ENCODE measurements at places on chromosomes 5 and 9. TPM values are rescaled to one million over a fixed set of nuclear protein-coding genes. Genes with fewer than 3 reads are reported as not detected.

PPP2R2B gene
- 14.1 TPM for total RNA-seq

SLCO6A1 gene
- total RNA-seq = not detected

EIF4E1B gene
- not detected for total RNA-seq

SLC9A3 gene
- total RNA-seq = 15.3 TPM

ABLIM3 gene
- total RNA-seq = 2.1 TPM

PAEP gene
- total RNA-seq = not detected

PCBD2 gene
- 9.8 TPM for total RNA-seq

C9orf152 gene
- not detected for total RNA-seq

NUTM2G gene
- total RNA-seq = not detected

PRR7 gene
- 26.4 TPM for total RNA-seq

WNT8A gene
- not detected for total RNA-seq

LCN9 gene
- not detected for total RNA-seq

PCDHB15 gene
- total RNA-seq = 21.3 TPM

GRXCR2 gene
- not detected for total RNA-seq

SLC6A18 gene
- total RNA-seq = not detected

FBXL7 gene
- total RNA-seq = 19.0 TPM

- no peak for DNase-seq
These were observed 3.6 kb downstream of the SLC24A2 start for GRCh38 chr9:19785230-19785629.

DNA sequence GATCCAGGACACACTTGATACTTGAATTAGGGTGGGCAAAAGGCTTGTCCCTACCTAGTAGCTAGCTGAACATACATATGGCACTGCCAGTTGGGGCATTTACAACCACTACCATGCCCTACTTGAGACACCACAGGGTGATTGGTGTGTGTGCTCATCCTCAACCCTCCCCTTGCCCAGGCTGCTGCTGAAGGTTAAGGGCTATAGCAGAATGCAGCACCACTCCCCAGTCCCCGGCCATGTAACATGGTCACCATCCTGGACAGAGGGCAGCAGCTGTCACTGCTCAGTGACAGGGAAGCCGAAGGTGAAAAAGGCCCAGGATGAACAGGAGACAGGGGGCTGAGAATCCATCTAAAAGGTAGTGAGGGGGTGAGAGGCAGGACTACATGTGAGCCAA is 273.9 kb upstream of the SGCD start:
- DNase-seq = no peak

DNA sequence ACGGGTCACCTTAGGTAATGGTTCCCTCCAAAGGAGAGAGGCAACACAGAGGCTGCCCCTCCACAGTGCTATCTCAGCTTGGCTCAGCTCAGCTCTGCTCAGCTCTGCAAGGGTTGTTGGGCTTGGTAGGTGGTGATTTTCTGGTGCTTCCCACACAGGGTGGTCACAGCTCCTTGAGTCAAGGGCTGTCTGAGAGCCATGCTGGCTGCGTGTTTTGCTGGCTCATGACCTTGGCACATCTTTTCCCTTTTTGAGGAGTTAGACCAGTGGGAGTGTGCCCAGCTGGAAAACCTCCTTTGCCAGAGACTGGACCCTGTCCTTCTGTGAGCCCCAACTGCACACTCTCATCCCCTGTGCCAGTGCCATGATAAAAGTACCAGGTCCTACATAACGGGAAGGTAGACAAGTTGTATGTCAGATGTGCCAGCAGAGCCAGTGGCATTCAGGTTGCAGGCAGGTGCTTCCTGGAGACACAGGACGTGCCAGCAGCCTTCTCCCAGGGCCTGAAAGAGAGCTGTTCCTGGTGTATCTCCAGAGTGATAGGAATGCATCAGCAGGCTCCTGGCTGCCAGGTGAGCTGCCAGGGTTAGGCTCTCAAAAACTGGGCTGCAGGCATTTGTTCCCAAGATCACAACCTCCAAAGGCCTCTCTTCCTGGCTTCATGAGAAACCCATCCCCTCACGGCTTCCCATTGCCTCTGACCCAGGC is 118.6 kb upstream of the CXCL14 start:
- no peak for DNase-seq

DNA sequence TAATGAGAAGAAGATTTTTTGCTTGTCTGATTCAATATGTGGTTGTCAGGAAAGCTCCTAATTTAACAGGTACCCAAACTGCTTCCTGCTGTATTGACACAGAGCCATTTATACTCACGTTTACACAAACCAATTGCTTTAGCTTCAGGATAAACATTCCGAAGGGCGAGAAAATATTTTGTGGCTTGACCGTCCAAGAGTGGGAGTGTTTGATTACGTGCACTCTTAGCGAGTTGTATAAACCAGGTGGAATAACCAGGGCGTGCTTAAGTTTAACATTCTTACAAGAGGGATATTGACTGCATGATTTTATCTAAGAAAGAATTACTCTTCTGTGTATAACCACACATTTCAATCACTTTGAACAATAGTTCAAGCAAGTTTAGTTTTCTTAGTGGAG is 278.7 kb upstream of the TYRP1 start:
- DNase-seq = no peak

DNA sequence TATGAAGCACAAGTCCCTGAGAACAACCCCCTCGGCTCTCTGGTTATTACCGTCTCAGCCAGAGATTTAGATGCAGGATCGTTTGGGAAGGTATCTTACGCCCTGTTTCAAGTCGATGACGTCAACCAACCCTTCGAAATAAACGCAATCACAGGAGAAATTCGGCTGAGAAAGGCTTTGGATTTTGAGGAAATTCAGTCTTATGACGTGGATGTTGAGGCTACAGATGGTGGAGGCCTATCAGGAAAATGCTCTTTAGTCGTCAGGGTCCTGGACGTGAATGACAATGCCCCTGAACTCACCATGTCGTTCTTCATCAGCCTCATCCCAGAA is 1.1 kb downstream of the PCDHB6 start:
- DNase-seq = no peak

DNA sequence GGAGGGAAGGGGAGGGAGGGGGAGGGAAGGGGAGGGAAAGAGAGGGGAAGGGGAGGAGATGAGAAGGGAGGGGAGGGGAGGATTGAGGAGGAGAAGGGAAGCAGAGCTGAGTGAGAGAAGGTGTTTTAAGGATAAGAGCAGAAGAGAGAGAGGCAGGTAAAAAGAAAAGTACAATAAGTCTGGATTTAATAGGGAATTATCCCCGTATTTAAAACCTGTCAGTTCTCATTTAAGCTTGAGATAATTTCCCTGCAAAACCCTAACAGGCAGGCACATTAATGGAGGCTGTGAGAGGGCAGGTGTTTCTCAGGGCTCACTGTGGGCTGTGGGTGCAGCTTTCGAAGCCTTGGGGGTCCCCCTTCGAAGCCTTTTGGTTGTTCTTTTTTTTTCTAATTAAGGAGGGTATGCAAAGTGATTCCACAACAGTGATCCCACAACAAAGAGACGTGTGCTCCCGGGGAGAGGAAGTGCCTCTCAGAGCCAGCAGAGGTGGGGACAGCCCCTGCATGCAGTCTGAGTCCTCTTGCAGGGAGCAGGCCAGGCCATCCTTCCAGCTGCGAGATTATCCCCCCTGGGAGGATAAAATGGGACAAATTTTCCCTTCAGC is 317.9 kb upstream of the IRX1 start:
- no peak for DNase-seq

DNA sequence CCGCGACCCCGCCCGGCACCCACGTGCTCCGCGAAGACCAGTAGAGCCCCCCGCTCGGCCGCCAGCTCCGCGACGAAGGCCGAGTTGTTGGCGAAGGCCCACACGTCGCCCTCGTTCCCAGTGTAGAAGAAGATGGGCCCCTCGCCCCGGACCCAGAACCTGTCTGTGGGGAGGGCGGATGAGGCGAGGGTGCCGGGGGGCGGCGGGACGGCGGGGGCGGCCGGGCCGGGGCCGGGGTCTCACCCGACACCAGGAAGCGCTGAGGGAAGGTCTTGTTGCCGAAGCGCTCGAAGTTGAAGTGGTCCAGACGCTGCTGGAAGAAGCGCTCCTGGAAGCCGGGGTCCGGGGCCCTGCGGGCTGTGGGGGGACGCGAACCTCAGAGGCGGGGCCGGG is 317 bp downstream of the DPP7 start:
- DNase-seq = peak; percentile 11

DNA sequence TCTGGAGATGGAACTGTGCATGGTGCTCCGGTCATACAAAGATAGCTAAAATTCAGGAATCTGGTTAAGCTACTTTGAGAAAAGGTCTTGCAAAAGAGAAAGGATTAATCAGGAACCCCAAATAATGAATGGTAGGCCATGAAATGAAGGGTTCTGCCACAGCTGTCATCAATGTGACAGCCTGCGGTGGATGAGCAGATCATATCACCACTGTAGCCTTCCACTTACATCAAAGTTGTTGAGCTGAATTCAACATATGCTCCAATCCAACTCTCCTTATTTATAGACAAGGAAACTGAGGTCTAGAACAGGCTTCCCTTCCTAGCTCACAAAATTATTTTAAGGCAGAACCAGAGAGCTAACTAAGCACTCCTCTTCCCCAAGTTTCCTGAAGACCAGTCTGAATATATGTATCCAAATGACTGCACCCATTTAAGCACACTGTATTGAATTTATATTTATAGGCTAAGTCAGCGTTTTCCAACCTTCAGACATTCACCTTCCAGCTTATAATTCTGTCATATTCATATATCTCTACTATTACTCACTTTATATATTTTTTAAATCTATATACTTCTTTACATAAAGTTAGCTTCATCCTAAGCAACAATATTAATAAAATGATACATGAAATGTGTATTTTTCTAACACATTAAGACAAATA is 13.9 kb upstream of the PTGER4 start:
- no peak for DNase-seq

- DNase-seq = no peak
These were observed 12.9 kb downstream of the TJP2 start for GRCh38 chr9:69186841-69187611.

DNA sequence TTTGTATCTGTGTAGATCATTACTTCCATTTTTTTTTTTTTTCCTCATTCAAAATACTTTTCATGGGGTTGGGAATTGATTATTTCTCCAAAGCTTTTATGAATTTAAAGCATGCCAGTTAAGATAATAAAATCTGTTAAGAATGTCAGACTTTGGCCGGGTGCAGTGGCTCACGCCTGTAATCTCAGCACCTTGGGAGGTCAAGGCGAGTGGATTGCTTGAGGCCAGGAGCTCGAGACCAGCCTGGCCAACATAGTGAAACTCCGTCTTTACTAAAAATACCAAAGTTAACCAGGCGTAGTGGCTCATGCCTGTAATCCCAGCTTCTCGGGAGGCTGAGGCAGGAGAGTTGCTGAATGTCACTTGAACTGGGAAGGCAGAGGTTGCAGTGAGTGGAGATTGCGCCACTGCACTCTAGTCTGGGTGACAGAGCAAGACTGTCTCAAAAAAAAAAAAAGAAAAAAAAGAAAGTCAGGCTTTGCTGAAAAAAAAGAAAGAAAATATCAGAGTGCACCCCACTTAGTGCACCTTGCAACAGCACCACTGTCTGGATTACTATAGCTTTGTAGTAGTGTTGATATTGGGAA is 18.5 kb downstream of the TBC1D2 start:
- DNase-seq = no peak

DNA sequence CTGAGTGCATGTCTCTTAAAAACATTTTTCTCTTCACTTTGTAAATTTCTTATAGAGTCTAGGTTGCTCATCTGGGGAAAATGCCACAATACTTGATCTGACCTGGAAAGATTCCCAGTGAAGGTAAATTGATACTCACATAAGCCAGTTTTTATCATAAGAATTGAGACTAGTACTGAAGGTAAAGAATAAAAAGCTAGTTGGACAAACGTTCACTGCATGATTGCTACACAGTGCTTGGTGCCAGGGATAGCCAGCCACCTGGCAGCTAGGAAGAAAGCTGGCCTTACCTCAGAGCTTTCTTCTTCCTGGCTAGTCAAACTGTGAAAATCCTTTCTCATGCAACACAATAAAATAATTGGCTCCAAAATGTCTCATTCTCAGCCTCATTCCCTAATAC is 77.1 kb downstream of the MUSK start:
- no peak for DNase-seq

GRCh38 chr5:157865781-157866180 is 6.8 kb upstream of the CLINT1 start:
- no peak for DNase-seq

DNA sequence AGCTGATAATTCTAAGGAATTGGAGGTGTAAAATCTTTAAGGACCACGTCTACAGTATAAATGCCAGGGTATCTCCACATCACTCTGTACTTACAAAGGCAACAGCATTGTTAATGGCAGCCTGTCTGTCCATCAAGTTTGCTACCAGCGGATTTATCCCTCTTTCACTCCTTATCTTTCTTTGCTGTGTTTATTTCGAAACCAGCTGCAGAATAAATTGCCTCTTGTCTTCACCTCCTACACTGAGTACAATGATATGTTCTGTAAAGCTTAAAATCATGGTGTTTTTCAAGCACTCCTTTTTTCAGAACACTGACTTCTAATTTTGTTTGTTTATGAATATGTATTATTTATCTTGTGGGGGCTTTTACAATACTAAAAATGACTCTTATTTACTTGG is 1088.1 kb downstream of the NR2F1-AS1 start:
- DNase-seq = no peak

GRCh38 chr5:132467287-132467984 is 23.1 kb downstream of the IRF1 start:
- DNase-seq = no peak

DNA sequence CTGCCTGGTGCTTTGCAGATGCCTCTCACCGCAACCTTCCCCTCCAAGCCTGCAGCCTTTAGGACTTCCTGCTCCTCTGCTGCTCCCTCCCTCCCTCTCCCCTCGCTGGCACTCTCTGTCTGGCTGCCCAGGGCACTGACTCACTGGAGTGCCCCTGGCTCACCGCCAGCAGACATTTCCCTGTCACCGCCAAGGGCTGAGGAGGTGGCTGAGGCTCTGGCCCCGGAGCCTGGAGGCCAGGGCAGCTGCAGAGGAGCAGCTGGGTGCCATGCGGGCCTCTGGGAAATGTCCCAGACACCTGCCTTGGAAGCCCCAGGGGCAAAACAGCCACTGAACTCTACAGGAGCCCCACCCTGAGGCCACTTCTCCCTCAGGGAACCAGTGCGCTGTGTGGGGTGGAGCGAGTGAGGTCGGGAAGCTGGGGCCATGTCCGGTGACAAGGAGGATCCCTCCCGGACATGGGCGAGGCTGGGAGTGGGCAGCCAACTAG is 53.4 kb downstream of the TENT4A start:
- DNase-seq = peak; percentile 41

DNA sequence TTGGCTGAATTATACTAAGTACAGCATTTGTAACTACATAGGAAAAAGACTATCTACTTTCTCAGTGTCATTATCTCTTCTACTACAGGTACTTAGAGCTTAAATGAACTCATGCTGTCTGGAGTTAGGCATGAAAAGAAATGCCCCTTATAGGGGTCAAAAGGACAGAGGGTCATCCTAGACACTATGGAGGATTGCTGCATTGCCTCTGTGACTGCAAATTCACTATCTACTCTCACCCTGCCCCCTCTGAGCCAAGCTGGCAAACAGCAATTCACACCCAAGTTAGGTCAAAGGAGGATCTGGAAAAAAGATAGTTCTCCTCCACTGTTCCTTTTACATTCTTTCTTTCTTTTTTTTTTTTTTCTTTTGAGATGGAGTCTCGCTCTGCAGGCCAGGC is 36.7 kb downstream of the ANKRD31 start:
- no peak for DNase-seq

- DNase-seq = peak; percentile 70
These were observed 249.2 kb downstream of the NR2F1-AS1 start for GRCh38 chr5:93331863-93332262.

- DNase-seq = no peak
These were observed 343.8 kb upstream of the CDH18 start for GRCh38 chr5:20331826-20332225.

- DNase-seq = no peak
These were observed 673 bp downstream of the CDC25C start for GRCh38 chr5:138330813-138331448.

- no peak for DNase-seq
These were observed 5.6 kb downstream of the HOMER1 start for GRCh38 chr5:79508354-79508753.

GRCh38 chr5:113162770-113163169 is 186.2 kb downstream of the DCP2 start:
- no peak for DNase-seq

Measured in cardiac muscle cell (in vitro differentiated cells and primary cell).